ENCODE measurements at places on chromosomes 7 and 10.

DNA sequence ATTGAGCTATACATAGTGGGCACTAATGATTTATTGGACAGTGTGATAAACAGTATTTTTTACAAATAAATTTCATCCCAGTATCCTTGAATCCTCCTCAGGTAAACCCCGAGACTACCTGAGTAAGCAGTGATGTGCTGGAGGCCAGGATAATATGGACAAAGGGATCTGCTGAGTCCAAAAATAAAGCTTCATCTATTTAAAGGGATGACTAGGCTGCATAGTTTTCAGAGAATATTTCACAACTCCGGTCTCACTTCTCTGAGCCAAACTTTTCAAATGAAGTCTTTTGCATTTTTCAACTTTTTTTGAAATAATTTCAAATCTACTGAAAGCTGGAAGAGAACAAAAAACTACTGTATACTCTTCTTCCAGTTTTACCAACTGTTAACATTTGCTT, 2.5 kb downstream of the ACTR3B start:
- DNase-seq = peak; percentile 43

DNA sequence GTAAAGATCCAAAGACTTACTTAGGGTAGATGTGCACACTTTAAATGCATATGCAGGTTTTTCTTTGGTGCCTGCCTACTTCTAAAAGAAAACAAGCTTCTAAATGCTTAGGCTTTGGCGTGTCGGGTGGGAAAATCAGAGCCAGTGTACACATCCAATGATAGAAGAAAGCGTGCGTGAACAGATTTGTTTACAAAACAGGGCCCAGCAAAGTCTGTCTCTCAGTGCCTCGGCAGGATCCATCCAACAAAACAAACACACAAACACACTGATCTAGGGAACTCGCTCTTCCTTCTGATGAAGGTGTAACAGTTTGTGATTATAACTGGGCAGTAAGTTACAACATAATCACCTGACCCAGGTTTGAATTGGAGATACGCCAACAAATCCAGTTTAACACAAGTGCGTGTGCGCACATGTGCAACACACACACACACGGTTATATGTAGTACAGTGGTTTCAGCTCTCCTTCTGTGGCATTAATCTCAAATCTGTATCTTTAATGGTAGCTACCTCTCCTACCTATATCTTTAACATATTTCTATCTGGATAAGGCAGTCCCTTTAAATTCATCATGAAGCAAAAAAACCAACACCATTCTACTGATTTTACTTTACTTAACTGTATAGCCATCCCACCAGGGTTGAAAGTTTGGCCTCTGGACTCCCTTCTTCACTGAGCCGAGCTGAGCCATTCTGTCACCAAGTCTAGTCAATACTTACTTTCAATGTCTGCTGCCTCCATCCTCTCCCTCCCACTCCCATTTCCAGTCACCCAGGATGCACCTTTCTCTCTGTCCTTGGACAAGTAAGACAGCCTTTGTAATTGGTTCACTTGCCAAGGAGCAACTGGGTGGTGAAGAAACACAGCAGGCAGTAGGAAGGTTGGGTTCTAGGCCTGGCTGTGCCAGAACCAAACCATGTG, 184.4 kb upstream of the KLF14 start:
- no peak for DNase-seq

DNA sequence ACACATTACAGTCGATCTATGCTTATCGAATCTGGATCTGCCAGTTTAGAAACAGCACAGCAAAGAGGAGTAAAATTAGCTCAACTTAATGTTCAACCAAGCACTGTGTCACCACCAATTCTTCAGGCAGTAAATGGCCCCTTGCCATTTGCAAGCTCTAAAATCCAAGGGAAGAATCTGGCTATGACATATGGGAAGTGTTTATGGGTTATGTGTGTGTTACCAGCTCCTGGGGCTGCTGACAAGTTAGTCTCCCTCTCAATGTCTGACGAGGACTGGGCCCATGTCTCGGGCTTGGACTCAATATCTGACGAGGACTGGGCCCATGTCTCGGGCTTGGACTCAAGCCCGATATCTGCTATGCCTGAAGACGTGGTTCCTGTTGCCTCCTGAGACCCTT, 5.7 kb upstream of the ITIH2 start:
- DNase-seq = no peak

GRCh38 chr10:89900554-89900953, 199.2 kb downstream of the KIF20B start:
- no peak for DNase-seq

- no peak for DNase-seq
Observed at GRCh38 chr10:6091630-6092029, 2.8 kb downstream of the RBM17 start.

DNA sequence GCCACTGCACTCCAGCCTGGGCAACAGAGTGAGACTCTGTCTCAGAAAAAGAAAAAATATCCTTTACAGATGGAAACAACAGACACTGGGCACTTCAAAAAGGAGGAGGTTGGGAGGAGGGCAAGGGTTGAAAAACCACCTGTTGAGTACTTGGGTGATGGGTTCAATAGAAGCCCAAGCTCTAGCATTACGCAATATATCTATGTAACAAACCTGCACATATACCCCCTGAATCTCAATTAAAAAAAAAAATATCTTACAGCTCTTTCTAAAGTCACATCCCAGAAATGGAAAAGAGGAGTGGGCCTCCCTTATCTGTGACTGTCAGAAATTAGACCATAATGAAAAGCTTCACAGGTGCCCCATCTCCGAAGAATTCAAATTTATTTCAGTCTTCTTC, 12.1 kb downstream of the VIM start:
- DNase-seq = no peak

GRCh38 chr10:116753759-116754158, 11.4 kb upstream of the HSPA12A start:
- peak; percentile 15 for DNase-seq

GRCh38 chr7:2520761-2521290, 1.3 kb downstream of the LFNG start:
- peak; percentile 45 for DNase-seq

- peak; percentile 26 for DNase-seq
Observed at GRCh38 chr10:125038637-125039036, 96.7 kb downstream of the ZRANB1 start.

- no peak for DNase-seq
Observed at GRCh38 chr7:124515106-124515830, 250.3 kb downstream of the GPR37 start.

DNA sequence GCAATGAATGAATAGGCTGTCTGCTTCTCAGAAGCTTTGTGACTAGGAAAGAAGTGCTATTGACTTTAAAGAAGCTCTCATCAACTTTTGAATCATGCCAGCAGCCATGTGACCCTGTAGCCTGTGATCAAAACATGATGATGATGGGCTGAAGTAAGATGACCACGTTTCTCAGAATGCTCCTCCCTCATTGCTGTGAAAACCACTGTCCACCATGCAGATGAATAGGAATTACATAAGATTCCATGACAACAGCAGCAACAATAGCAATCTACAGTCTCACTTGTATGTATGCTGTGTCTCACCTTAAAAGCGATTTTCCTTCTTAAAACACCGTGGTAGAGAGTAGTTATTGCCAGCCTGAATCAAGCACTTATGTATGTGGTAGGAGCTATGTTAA, 228.4 kb downstream of the TRIL start:
- DNase-seq = no peak

GRCh38 chr10:110671788-110672579, 27.8 kb downstream of the RBM20 start:
- peak; percentile 53 for DNase-seq

- peak; percentile 26 for DNase-seq
Observed at GRCh38 chr7:133742709-133743538, 384.2 kb upstream of the LRGUK start.

GRCh38 chr7:4633012-4633411, 49.1 kb upstream of the FOXK1 start:
- no peak for DNase-seq

- DNase-seq = no peak
Observed at GRCh38 chr10:13340068-13340467, 8.0 kb downstream of the SEPHS1 start.

DNA sequence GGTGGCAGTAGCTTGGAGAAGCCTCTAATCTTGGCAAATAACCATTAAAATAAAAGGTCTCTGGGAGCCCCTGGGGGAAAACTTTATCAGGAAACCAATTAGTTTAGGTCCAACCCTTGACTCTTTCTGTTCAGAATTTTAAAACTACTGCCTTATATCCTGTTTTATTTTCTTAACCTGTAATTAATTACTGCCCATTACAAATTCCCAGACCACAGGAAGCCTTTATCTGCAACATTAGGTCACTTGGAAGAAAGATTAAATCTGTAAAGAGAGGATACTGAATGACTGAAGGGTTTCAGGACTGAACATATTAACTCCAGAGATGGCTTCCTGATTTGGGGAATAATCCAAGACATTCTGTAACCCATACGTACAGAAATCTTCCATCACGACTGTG, 320.5 kb upstream of the SORCS1 start:
- DNase-seq = no peak

DNA sequence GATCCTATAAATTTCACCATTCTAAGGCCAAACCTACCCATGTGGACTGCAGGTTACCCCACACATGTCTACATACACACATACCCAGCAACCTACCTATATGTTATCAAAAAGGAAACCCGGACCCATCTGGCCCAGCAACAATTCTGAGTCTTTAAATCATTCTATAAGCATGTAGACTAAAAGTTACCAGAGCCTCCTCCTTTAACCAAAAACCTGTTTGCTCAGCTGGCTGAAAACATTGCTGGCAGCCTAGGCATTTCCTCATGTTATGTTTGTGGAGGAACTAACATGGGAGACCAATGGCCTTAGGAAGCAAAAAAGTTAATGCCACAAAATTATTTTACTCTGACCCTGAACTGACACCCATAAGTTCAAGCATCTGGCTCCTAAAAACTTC, 5.3 kb upstream of the ADCK2 start:
- DNase-seq = no peak

GRCh38 chr7:81672872-81673271, 97.0 kb downstream of the HGF start:
- no peak for DNase-seq

- DNase-seq = no peak
Observed at GRCh38 chr10:110985497-110986275, 66.3 kb downstream of the SHOC2 start.

GRCh38 chr10:14356921-14357320, 26.2 kb upstream of the FRMD4A start:
- DNase-seq = peak; percentile 38

DNA sequence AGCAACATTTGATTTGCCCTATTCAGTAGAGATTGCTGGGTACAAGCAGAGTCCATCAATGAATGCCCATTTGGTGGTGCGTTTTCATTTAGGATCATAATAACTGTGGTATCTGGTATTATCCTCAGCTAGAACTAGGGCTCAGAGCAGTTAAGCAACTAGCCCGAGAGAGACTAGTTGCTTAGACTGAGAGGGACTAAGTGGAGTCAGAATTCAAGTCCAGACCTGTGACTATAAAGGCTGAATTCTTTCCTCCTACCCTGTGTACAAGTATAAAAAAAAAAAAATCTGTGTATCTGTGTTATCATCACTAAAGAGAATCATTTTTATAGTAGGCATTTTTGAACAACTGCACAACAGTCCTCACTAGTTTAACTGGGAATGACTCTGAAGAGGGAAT, 45.3 kb upstream of the DKK1 start:
- no peak for DNase-seq
